ENCODE measurements at places on chromosomes 3 and 15.

GRCh38 chr3:108780235-108780634 lies 23.0 kb upstream of the RETNLB start:
- no peak for DNase-seq

DNA sequence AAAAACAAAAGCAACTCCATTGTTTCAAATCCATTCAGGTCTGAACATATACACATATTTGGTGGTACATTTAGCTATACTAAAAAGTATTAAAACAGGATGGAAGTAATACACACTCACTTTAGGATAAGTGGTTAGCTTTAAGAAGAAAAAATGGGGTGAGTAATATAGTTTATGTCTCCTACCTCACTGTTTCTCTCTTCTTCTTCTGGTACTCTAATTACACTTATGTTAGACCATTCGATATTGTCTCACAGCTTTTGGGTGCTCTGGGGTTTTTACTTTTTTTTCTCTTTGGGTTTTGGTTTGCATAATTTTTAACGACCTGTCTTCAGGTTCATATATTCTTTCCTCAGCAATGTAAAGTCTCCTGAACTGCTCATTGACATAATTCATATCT lies 75.4 kb upstream of the AKAP13 start:
- DNase-seq = no peak

GRCh38 chr15:88638626-88639372 lies at the start of gene ISG20:
TSS of gene ISG20 (plus strand) at chr15:88639016. CDS start at chr15:88639367, 351 bp downstream.
- DNase-seq = no peak

GRCh38 chr15:85582131-85583079 lies 202.0 kb downstream of the AKAP13 start:
- DNase-seq = no peak

- DNase-seq = peak; percentile 74
Observed at GRCh38 chr15:40894681-40895448, 615 bp downstream of the VPS18 start.

DNA sequence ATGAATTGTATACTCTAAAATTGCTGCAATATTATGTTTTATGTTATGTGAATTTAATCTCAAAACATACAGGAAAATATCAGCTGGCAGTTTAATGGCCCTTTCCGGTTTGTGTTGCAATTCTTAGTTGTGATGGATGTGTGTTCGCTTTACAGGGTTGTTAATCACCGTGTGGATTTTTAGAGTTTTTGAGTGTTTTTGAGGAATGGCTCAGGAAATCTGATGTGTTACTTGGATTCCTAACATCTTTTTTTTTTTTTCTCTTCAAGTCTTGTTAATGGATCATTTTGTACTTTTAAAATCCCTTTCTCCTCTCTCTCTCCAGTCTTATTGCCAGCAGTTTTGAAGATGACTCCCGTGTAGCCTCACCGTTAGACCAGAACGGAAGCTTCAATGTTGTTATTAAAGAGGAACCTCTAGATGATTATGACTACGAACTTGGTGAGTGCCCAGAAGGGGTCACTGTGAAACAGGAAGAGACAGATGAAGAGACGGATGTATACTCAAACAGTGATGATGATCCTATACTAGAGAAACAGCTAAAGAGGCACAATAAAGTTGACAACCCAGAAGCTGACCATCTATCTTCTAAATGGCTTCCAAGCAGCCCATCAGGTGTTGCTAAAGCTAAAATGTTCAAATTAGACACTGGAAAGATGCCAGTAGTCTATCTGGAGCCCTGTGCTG lies 35.7 kb downstream of the MGA start:
- DNase-seq = no peak
